Activated CD4-positive, alpha-beta T cell treated with anti-CD3 and anti-CD28 coated beads, Interleukin-2, amount 50 U/mL, for 24 hours (primary cell): ENCODE measurements at places on chromosomes 2 and 18.

GRCh38 chr2:181120625-181121024 lies 140.2 kb downstream of the UBE2E3 start:
- no peak for DNase-seq

DNA sequence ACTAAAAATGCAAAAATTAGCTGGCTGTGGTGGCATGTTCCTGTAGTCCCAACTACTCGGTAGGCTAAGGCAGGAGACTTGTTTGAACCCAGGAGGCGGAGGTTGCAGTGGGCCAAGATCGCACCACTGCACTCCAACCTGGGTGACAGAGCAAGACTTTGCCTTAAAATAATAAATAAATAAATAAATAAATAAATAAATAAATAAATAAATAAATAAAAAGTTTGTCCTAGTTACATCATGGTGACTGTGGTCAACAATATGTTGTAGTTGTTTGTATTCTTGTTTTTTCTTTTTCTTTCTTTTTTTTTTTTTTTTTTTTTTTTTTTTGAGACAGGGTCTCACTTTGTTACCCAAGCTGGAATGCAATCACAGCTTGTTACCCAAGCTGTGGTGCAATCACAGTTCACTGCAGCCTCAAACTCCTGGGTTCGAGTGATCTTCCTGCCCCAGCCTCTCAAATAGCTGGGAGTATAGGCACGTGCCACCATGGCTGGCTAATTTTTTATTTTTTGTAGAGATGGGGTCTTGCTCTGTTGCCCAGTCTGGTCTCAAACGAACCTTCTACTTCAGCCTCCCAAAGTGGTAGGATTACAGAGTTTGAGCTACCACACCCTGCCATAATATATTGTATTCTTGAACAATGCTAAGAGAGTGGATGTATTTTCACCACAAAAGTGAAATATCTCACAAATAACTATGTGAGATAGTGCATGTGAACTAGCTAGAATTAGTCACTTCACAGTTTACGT lies 185.0 kb downstream of the PHLPP1 start:
- DNase-seq: no peak

GRCh38 chr2:187544371-187545080 lies 9.7 kb downstream of the TFPI start:
- DNase-seq: no peak

DNA sequence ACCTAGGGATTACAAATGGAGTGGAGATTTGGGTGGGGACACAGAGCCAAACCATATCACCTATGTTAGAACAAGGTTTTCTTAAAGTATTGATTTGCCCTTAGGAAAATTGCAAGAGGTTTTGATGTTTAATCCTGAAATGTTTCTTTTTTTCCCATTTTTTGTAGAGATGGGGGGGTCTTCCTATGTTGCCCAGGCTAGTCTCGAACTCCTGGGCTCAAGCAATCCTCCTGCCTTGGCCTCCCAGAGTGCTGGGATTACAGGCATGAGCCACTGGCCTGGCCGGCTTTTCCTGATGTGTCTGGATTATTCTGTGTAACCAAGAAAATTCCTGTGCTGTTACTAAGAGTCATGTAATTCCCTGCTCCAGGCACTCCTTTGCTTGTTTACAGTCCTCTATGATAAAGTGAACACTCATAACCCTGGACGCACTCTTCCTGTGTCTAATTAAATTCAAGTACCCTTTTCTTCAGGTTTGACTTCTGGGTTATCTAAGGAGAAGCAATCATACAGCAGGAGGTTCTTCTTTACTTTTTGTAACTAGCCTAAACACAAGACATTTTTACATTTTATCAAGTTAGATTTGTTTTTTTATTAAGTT lies 15.0 kb upstream of the CTDP1 start:
- DNase-seq: no peak

- DNase-seq: no peak
These were observed 83.7 kb downstream of the MCFD2 start for GRCh38 chr2:46831869-46832265.

DNA sequence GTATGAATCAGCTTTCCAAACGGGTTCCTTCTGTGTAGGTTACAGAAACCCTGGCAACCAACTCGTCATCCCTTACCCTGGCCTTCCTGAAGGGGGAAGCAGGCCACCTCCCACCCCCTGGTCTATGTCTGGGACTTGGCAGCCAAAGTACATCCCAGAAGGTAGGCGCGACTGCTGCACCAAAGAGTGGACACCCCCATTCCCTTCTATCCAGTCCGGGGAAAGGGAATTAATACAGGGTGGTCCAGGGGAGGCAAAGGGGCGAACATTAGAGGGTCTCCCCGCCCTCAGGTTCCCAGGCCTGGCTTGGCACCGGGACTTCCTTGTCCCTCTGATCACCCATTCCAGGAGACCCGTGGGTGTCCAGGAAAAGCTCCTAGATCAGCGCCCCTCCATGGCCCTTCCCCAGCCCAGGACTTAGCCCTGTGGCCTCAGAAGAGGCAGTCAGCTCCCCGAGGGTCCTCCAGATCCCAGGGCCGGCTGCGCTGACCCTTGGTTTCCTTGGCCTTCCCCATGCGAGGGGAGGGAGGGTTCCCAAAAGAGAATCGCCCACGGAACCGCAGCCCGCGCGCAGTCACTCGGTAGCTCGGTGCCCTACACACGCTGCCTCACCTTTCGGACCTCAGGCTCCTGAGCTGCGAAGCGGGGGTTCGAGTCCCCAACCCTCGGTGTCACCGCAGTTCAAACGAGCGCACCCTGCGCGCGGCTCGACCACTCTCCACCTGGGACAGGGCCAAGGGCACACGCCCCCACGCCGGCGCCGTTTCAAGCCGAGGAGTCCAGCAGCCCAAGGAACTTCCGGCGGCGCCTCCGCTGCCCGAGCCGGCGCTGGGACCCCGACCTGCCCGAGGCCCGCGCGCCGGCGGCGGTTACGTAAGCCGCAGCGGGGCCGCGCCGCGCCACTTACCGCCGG lies at the start of gene PER2:
TSS of gene PER2 (minus strand) at position 874 of the 913 bp plus-strand sequence. CDS start 10,674 bp downstream, outside the sequence.
- DNase-seq: peak; percentile 21

DNA sequence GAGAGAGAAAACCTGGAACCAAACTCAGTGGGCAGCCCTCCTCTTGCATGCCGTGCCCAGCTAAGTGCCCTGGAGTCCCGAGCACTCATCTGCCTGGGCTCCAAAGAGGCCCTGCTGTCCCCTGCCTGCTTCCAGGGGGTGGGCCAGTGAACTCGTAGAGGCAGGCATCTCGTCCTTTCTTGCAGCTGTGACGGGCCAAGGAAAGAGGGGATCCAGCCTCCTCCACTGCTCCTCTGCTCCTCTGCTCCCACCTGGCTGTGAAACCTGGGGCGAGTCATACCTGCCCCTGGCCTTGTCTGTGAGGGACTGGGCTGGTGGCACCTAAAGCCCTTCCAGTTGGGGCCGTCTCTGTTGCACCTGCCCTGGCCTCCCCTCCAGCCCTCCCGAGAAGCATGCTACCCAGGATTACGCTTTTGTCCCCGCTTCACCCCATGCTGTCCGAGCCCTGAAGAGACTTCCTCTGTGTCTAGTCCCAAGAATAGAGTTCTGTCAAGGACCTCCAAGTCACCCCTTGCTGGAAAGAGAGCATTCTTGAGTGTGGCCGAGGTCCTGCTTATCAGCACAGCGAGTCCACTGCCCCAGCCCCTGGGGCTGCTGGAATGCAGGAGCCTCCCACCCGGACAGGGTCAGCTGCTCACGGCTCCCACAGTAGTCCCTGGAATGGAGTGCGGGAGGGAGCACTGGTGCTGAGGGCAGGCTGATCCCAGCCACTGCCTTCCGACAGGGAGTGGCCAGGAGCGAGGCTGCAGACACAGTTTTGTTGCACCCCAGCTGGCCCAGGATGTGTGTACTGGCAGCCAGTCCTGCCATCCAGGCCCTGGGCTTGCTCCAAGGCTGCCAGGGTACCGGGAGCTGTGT lies 14.3 kb downstream of the KCNK3 start:
- DNase-seq: no peak

GRCh38 chr2:162934191-162934590 lies 95.6 kb upstream of the KCNH7 start:
- no peak for DNase-seq

GRCh38 chr2:38526195-38526594 lies 76.5 kb downstream of the HNRNPLL start:
- DNase-seq: no peak

- peak; percentile 7 for DNase-seq
These were observed 285.1 kb downstream of the MTX2 start for GRCh38 chr2:176554101-176555048.

DNA sequence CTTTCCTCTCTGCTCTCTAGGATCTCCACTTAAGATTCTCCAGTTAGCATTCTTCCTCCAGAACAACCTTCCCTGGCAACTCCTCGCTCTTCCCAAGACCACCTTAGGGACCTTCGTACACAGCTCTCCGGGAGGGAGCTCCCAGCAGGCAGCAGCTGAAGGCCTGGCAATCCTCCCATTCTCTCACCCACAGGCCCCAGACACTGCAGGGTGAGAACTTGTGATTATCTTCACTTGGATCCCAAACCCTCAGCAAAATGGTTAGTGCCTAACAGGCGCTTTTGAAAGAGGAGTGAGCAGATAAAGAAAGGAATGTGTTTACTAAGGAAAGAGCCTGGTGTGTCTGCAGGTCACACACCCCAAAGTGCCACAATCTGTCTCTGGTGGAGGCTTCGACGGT lies 83.8 kb upstream of the SNTG2 start:
- DNase-seq: no peak

DNA sequence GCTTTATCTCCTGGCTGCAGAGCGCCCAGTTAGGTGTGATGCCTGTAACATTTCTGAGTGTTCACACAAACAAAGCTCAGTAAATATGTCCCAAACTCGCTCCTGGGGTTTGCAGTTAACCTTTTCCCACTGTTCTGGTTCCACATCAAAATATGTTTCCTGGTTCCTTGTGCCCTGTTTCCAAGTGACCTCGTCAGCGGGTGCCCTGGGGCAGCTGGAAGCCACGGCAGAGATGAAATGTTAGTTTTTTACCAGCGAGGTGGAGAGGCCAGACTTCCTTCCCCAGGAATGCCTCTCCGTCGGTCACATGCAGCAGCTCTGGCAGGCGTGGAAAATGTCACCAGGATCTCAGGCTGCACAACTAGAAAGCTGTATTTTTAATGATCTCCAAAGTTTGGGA lies 18.2 kb downstream of the NFATC1 start:
- DNase-seq: no peak

- no peak for DNase-seq
These were observed 17.4 kb downstream of the TTC39C start for GRCh38 chr18:24031916-24032315.

DNA sequence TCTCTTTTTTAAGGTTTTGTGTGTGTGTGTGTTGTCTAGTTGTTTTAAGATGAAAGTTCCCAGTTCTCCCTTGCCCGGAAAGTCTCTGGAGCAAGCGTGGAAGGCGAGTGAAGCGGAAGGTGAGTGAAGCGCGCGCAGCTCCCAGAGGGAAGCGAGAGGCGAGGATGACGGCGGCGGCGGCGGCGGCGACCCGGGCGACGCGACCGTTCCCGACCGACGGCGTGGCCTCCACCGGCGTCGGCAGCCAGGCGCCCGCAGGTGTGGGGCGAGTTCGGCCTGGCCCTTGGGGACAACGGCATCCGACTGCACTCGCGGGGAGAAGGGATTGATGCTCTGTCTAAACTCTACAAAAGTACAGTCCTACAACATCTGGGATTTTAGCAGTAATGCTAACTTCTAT lies 321.9 kb downstream of the CELF4 start:
- no peak for DNase-seq

DNA sequence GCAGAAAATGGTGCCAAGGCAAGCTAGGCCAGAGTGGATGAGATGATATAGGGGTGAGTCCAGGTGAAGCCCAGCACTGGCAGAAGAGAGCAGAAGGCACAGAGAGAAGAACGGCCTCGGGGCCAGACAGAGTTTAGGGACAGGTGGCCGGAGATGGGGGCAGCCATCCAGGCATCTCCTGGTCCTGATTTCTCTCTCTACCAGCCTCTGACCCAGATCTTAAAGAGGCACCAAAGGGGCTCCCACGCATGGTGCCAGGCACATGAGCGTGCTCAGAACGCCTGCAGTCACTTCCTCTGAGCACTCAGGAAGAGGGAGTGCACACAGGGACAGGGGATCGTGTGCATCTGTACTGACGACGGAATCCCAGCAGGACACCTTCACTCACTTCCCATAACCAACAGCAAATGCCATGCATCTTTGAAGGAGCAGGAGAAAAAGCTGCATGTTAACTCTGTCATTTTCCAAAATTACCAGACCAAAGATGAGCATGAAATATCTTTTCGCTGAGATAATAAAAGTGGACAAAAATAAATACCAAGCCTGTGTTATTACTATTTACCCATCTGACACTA lies 427.8 kb upstream of the MYT1L start:
- DNase-seq: no peak

DNA sequence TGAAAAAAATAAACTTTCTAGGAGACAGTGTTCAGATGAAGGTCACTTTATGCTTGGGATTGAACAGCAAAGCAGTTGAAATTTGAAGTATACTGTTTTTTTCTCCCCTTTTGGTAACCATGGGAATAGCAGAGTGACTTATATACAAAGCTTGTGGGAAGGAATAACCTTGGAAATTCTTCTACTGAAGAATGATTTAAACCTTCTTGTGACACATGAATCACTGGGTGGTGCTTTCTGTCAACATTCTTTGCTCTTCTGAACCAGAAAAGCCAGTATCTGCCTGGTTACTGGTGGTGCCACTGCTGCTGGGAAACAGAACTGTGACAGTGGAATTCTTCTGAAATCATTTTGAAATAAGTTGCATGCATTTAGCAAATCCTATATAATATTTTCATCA lies 39.4 kb upstream of the RND3 start:
- no peak for DNase-seq

GRCh38 chr2:108220942-108221541 lies 18.7 kb upstream of the SULT1C3 start:
- DNase-seq: no peak

- DNase-seq: no peak
These were observed 213.3 kb upstream of the PARD3B start for GRCh38 chr2:204331988-204332387.

DNA sequence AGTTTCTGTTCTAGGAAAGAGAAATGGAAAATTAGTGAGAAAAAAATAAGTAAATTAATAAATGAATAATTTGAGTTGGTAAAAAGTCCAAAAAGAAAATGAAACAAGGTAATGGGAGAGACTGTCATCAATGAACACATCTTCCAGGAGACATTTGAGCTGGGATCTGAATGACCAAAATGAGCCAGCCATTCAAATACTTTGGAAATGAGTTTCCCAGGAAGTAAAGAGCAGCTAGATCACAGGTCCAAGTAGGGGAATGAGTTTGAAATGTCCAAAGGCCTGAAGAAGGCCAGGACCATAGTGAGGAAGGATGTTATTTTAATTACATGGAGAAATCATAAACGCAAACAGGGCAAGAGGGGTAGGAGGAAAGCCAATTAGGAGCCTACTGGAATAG lies 6.6 kb upstream of the DNAH7 start:
- no peak for DNase-seq

DNA sequence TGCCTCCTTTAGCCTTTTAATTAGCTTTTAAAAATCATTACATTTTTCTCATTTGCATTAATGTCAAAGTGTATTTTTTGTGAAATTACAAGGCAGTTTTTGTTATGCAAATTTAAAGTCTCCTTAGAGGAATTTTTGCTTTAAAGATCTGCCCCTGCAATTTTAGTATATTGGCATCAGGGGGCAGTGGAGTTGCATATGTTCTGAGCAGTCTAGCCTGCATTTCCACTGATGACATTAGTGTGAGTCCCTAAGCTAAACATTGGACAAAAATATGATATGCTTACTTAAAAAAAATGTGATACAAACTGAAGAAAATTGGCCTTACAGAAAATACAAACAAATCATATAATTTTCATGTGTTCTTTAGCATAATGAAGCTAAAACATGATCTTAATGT lies 426.5 kb downstream of the SLC4A3 start:
- no peak for DNase-seq
